Mammary epithelial cell (primary cell): ENCODE measurements at places on chromosomes 6 and 20. TPM values are rescaled to one million over a fixed set of nuclear protein-coding genes. Genes with fewer than 3 reads are reported as not detected.

- DNase-seq: no peak
These were observed 179.7 kb downstream of the DLL1 start for GRCh38 chr6:170111141-170111664.

DNA sequence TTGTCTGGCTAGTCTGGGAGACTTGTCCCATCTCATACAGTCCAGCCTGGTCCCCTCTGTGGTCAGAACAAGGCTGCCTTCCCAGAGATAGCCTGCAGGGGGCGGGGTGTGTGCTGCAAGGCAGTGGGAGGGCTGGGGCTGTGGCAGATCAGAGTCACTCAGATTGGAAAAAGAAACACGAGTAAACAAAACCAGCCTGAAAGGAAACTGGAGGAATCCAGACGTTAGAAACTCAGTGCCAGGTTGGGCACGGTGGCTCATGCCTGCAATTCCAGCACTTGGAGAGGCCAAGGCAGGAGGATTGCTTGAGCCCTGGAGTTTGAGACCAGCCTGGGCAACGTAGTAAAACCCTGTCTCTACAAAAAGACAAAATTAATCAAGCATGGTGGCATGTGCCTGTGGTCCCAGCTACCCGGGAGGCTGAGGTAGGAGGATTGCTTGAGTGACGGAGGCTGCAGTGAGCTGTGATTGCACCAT is 20.2 kb downstream of the LEMD2 start:
- DNase-seq: peak; percentile 46

DNA sequence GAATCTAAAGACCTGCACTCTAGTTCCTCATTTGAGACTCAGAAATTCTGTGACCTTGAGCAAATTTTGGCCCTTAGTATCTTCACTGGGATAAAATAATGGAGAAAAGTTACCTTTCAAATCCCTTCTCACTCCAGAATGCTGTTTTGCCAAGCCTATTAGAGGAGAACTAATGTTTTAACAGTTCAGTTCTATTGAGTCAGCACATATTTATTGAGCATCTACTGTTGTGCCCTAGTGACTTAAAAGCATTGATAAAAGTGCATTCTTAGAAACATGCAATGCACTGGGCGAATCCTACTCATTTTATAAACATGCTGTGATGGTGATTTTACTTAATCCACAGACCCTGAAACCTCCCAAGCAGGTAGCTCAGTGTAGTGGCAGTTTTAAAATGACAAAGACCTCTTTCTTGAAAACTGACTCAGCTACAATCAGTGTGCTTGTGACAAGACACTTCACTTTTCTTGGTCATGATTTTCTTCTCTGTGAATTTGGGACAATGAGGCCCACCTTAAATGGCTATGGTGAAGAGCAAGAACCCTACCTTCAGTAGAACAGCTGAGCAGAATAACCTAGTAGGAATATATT is 312.0 kb downstream of the ALDH8A1 start:
- DNase-seq: no peak

- DNase-seq: peak; percentile 34
These were observed 22.1 kb upstream of the CDKN1A start for GRCh38 chr6:36656441-36656840.

DNA sequence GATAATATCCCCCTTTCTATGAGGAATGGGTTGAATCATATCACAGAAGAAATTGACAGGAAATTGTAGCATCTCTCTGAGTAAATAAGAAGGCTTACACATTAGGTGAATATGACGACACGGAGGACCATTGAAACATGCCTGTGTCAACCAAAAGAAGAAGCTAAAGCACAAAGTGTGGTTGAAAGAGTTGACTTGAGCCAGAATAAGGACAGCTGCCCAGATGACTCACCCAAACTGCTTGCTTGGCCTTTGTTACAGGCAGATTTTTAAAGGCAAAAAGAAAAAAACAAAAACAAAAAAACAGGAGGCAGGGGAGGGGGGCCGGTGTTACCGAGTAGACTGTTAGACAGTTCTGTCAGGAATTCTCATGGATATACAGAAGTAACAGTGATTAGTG is 129.8 kb upstream of the EDN1 start:
- DNase-seq: no peak

DNA sequence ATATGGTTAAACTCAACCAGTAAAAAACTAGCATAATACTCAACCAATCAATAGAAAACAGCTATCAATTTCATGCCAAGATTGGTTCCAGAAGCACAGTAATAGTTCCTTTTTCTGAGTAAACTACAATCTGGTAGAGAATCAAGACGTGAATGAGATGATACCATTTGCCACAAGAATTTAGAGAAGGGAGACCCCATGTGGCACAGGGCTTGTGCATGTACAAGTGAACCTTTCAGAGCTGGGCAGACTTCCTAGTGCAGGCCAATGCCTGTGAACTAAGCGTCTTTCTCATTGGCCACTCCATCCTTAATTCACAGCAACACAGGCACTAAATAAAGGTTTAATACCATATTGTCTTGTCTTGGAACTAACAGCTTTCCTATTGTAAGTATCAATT is 213.5 kb downstream of the RFPL4B start:
- no peak for DNase-seq

DNA sequence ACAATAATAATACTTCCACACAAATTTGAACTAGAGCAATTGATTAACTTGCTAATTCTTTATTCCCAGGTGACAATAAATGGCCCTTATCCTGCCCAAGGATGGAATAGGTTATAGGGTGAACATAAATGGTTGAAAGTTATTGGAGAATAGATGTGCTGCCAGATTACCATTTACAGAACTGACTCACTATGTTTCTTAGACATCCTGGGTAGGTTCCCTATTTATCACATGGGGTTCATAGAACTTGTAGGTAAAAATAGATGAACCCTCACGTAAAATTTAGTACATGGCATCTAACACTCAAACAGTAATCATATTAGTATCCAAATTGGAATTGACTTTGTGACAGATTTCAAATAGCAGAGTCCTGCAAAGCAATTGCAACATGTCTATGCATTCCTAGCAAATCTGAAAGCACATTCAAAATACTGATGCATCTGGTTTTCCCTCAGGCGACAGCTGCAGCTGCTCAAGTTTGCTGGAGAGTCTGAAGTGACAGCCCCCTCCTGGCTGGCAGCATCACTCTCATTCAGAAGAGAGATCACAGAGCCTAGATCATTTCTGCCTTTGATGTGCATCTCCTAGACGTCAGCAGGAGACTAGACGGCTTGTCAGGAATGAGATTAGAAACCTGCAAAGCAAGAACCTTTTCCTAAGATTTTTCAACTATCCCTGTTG is 80.2 kb upstream of the RNF217 start:
- peak; percentile 31 for DNase-seq

DNA sequence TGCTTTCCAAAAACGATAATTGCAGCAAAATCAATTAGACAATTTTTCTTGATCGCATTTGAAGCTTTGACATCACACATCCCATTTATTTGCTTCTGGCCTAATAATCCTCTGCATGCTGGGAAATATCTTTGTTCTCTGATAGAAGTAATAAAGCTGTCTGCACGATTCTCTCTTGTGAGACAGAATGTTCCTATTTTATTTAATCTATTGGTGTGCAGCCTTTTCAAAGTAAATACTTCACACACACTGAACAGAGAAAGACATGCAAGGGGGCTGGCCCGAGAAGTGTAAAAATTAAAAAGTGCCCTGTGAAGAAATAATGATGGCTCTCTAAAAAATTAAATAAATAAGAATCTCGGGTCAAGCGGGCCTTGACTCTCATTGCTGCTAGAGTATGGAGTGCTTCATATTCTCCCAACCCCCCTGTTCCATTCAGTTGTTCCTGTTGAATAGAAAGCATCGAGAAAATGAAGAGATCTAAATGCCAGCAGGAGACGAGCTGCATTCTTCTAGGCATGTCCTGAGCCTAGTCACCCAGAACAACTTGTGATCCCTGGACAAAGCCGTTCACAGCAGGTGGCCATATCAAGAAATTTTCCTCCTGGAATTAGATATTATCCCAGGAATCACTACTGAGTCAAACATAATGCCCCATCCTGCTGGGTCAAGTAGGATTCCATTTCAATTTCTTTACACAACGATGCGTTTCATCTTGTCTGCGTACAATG is 625.9 kb upstream of the EPHA7 start:
- DNase-seq: no peak

DNA sequence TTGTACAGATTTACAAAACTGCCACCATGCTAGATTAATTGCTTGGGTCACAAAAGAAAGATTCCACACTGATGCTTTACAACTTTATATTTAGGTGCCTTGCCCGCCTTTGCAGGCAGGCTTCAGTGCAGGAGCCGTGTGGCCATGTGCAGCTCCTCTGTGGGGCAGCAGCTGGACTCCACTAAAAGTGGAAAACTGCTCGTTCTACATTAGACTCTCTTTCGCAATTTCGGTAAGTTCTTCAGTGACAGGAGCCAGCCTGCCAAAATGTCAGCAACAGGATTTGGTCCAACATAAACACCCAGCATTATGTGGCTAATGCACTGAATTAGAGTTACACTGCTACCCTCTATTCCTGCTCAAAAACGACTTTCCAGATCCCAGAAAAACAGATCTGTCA is 174.4 kb upstream of the KCNK16 start:
- no peak for DNase-seq

- DNase-seq: no peak
These were observed 46.6 kb downstream of the ZMYND8 start for GRCh38 chr20:47309806-47310426.

GRCh38 chr6:167848783-167849182 is 22.1 kb downstream of the AFDN start:
- no peak for DNase-seq

- peak; percentile 14 for DNase-seq
These were observed 497.8 kb downstream of the PREX1 start for GRCh38 chr20:48329676-48330664.

- DNase-seq: no peak
These were observed 4.9 kb upstream of the TOX2 start for GRCh38 chr20:43909720-43910119.

DNA sequence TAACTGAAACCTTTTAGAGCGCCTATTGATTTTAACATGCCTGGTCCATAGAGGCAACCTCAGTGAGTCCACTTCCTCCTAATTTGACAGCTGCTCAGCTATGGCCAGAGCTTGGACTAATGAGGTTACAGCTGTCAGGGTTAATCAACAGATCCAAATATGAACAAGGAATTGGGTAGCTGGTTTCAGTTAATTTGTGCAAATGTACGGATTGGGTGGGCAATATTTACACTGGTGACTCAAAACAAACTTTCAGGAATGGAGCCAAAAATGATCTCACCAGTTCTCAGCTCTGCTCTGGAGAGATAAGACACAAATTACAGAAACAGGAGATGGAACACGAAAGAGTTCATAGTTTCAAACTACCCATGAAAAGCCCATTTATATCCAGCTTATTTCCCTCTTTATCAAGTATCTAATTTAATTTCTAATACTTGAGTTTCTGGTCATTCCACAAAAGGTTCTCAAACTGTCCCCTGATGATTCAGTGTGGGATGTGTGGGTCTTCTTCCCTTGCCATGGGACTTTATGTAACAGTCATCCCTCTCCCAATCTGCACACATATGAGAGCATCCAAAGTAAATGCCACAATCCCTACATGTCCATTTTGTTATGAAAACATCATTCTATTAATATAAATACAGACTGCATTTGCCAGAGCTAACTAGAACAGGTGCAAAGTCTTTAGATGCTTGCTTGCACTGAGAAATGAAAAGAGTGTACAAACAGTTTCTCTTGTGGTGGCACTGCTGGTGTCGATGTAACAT is 149.9 kb downstream of the RPS12 start:
- no peak for DNase-seq

DNA sequence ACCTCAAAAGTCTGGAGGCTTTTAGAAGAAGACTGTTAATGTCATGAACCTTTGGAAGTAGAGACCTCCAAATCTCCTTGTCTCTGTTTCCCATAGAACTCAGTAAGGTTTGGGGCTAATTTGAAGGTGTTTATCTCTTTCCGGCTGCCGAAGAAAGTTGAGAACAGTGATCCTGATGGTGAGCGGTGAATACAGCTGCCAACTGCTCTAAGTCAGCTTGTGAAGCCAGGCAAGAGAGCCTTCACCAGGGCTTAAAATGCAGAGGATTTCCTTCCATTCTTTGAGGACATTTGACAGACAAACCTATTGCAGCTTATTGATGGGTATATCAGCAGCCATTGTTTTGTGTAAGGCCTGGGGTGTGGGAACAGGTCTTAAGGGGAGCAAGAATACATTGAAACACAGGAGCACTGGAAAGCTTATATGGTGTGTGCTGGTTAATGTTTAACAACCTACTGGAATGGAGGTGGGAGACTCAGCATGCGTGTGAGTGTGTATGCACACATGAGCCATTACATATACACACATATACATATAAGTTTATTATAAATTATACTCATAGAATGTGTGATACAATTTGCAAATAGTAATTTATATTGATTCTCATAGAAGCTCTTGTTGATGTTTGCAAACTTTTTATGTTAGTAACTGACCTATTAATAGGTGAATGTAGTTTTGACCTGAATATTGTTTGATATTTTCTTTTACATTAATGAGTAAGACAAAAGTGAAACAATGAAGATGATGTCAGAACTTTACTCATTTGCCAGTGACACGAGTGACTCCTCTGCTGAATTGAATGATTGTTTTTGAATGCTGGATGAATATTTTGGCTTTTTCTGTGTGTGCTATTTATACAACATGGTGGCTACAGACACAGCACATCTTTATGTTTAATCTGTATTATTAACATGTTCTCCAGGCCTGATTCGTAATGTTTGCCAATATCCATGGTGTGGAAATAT is 18.1 kb downstream of the PLEKHG1 start:
- DNase-seq: peak; percentile 33

DNA sequence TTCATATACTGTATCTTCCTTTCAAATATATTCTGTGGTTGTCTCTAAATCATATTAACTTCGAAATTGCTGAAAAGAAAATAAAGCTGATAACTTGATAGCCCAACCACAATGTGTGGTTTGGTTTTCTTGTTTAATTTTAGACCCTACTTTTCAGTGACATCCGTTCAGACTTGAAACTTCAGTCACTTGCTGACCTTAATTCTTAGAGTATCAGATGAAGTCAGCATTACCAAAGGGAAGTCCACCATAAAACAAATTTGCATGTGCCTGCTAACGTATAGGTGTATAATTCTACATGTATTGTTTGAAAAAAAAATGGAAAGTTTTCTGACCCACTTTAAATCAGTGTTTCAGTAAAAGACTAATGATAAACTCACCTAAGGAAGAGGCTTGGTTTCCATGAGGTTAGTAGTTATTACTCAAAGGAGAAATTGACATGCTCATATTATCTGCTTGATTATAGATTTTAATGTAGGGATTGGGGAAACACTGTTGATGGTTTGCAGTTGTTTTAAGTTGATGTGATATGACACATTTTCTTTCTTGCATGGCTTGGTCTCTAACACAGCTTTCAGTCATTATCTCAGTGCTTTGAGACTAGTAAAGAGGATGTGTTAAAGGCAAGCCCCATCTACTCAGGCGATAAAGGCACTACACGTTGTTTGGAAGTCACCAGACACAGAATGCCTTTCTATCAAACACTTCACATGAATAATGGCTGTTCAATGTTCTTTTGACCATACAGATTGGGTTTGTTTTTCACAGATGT is 5.2 kb upstream of the IL17A start:
- DNase-seq: no peak

Gene PAX1
- total RNA-seq: not detected in 2 replicates

Gene GMDS
- 34.1 and 48.3 TPM in 2 replicates for total RNA-seq

Gene MCHR2
- total RNA-seq: not detected in 2 replicates
